AG10803 (cell line): ENCODE measurements at places on chromosomes 3 and 15.
A peak's percentile ranks its signal among the peaks of the same experiment; 100 is the strongest.

GRCh38 chr15:101187820-101188636, 63.8 kb downstream of the CHSY1 start:
- peak; percentile 88 for DNase-seq

- DNase-seq, result peak; percentile 84
Observed at GRCh38 chr15:44157679-44158078, 37.4 kb downstream of the FRMD5 start.

GRCh38 chr3:132443421-132443820, 26.1 kb downstream of the DNAJC13 start:
- no peak for DNase-seq

- peak; percentile 47 for DNase-seq
Observed at GRCh38 chr3:150414959-150415358, 6.9 kb downstream of the TSC22D2 start.

- no peak for DNase-seq
Observed at GRCh38 chr3:172208586-172209332, 169.4 kb downstream of the FNDC3B start.

GRCh38 chr3:51955175-51955892, at the start of gene GPR62:
GPR62 (plus strand) TSS chr3:51955381; CDS start chr3:51955653, 272 bp downstream.
- DNase-seq, result no peak

GRCh38 chr3:36864180-36865053, 80.4 kb downstream of the TRANK1 start:
- no peak for DNase-seq

GRCh38 chr3:58646503-58646902, 20.1 kb downstream of the FAM3D start:
- peak; percentile 15 for DNase-seq

- DNase-seq, result no peak
Observed at GRCh38 chr3:71227270-71227661, 356.3 kb downstream of the FOXP1 start.

- DNase-seq, result no peak
Observed at GRCh38 chr3:77648664-77649063, 608.8 kb downstream of the ROBO2 start.

- DNase-seq, result peak; percentile 75
Observed at GRCh38 chr15:40058476-40059140, 19.6 kb upstream of the SRP14 start.

GRCh38 chr3:40940651-40941050, 258.7 kb upstream of the CTNNB1 start:
- DNase-seq, result no peak

DNA sequence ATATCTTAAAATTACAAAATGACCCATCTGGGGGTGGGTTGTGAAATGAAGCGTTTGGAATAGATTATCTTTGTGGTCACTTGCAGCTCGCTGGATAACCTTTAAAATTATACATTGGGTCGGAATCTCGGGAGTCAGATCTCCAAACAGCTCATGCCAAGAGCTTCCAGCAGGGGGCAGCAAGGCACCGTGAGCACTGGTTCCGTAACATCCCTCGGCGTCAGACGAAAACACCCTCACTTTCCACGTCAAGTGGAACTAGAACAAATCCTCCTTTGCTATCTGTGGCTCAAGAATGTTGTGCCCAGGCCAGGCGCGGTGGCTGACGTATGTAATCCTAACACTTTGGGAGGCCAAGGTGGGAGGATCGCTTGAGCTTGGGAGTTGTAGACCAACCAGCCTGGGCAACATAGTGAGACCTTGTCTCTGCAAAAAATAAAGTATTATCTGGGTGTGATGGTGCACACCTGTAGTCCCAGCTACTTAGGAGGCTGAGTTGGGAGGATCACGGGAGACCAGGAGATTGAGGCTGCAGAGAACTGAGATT, 31.1 kb downstream of the UMPS start:
- peak; percentile 92 for DNase-seq

DNA sequence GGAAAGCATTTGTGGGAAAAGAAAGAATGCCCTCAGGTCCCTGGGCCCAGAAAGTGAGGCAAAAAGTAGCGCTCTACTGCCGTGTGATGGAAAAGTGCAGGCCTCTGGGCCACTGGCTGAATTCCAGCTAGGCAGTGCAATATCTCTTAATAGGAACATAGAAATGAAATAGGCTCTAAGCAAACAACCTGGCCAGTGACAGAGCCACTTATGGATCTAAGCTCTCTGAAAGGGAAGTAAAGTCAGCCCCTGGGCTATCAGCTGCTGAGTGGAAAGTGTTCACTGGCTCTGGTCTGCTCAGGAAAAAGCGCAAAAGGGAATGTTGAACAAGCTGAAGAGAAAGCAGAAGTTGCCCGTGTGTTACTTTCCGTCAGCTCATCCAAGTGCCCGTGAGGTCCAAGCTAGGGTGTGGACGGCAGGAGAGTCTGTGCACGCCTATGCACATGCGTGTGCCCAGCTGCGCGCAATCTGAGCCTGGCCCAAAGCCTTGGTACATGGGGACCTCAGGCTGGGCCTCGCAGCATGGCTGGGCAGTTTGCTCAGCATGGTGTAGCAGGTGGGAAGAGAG, 74.0 kb upstream of the RAD18 start:
- no peak for DNase-seq

DNA sequence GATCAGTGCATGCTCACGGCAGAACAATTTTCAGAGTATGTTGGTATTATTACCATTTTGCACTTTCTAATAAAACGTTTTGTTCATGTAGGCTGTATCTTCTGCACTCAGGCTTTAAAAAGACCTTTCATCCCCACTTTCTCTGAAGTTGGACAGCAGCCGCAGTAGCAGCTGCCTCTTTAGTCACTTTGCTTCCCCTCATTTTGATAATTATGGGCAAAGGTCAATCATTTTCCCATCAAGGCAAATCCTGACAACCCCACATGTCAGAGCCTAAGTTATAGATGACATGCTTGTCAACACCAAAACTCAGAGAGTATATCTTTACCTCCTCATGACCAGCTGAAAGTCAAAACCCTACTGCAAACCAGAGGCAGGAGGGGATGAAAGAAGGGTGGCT, 99.7 kb downstream of the ROBO2 start:
- no peak for DNase-seq

DNA sequence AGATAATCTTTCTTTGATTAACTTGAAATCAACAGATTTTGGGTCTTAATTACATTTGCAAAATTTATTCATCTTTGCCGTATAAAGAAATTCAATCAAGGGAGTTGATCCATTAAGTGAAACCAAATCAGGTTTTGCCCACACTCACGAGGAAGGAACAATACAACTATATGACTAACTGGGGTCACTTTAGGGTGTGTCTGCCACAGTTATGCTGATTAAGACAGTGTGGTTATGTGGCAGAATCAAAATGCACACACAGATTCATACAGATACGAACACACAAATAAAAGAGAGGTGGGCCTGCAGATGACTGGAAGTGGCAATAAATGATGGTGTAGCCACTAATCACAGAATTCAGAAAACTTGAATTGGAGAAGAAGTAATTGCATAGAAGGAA, 543.5 kb downstream of the GABRG3 start:
- no peak for DNase-seq

GRCh38 chr3:145620486-145620885, 540.5 kb downstream of the PLOD2 start:
- no peak for DNase-seq

DNA sequence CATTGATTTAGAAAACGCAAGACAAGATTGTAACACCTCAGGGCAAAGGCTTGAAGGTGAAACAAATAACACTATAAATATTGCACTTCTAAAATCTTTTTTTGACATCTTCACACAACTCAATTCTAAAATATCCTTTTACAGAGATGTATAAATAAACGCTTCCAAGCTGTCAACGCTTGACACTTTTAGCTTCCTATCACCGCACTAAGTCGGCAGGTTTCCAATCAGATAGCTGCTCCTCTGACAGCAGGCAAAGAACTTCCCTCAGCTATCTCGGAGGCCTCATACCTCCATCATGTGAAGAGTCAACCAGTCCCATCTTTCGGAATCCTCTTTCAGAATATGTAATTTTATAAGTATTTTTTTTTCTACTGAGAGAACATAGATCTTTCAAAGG, 71.0 kb downstream of the PCOLCE2 start:
- no peak for DNase-seq

DNA sequence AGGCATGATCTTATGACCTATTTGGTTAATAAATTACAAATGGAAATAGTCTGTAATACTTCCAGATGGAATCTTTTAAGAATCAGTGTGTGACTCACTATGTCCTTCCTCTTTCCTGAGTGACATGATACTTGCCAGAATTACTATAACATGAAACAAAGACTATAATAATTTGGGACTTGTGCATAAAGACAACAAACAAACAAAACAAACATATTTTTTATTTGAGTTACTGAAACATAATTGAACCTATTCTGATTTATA, 1268.1 kb downstream of the OTOL1 start:
- DNase-seq, result no peak

GRCh38 chr3:187774185-187774789, 29.0 kb upstream of the BCL6 start:
- no peak for DNase-seq

DNA sequence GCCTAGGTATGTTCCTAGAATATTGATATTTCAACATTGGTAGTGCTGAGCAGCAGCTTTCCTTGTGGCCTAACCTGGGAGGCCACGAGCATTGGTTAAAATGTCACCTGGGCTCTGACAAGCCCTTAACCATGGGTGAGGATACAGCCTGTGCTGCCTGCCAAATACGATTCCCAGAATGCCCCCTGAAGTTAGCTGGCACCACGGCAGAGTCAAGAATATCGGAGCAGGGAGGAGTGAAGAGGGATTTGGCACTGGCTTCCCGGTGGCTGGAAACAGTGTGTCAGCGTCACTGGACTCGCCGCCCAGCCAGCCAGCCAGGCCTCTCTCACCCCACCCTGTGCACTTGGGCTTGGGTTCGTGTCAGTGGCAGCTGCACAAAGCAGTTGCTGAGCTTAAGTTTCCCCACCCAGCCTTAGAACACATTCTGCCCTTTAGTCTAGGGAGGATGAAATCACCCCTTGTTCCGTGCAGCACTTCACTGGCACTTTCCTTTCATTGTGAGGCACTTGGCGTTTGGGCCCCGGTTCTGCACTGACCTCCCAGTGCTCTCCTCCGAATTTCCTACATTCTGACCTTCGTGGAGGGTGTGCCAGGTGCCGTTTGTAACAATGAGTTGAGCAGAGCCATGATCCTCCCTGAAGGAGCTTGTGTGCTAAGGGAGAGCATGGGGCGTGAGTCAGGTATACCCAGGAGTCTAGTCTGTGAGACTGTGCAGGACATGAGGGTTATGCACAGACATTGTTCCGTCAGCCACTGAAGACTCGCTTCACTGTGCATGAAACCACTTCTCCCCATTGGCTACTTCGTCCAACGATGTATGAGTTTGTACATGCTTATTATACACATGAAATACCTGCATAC, 152.8 kb upstream of the BHLHE40 start:
- peak; percentile 66 for DNase-seq

GRCh38 chr3:195173657-195174056, 97.3 kb downstream of the XXYLT1 start:
- DNase-seq, result no peak
